ENCODE measurements at places on chromosomes 5 and 9.

- peak; percentile 13 for DNase-seq
Observed at GRCh38 chr5:96079075-96079474, 117.4 kb upstream of the ELL2 start.

DNA sequence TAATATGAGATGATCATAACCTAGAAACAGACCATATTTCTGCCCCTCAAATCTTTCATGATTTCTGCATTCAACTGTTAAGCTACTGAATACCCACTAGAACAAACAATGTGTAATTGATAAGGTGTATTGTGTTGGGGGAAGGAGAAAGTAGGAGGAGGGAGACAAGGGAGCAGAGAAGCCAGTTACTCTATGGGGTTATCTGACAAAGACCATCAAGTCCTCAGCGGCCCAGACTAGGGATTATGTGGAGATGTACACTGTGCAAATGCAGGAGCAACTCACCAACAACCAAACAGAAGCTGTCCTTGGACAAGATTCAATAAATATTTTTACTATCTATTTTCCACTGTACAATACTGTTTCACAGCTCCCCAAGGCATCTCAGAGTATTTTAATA is 2.7 kb downstream of the NRG2 start:
- no peak for DNase-seq

DNA sequence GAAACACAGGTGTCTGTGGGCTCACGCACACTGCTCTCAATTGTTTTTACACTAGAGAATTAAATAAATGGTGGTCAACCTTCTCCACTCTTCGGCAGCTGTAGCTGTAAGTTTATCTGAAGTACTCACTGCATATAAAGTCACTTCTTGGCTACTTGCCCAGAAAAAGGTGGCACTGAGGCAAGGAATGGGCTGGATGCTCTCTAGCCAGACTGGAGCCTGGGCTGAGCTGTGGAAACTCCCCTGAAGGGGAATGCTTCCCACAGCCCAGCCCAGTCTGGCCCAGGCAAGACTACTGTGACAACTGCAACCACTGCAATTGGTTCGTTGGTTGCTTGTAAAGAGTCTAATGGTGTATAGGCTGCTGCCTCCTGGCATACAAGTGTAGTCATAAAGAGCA is 4.5 kb downstream of the LEAP2 start:
- no peak for DNase-seq

DNA sequence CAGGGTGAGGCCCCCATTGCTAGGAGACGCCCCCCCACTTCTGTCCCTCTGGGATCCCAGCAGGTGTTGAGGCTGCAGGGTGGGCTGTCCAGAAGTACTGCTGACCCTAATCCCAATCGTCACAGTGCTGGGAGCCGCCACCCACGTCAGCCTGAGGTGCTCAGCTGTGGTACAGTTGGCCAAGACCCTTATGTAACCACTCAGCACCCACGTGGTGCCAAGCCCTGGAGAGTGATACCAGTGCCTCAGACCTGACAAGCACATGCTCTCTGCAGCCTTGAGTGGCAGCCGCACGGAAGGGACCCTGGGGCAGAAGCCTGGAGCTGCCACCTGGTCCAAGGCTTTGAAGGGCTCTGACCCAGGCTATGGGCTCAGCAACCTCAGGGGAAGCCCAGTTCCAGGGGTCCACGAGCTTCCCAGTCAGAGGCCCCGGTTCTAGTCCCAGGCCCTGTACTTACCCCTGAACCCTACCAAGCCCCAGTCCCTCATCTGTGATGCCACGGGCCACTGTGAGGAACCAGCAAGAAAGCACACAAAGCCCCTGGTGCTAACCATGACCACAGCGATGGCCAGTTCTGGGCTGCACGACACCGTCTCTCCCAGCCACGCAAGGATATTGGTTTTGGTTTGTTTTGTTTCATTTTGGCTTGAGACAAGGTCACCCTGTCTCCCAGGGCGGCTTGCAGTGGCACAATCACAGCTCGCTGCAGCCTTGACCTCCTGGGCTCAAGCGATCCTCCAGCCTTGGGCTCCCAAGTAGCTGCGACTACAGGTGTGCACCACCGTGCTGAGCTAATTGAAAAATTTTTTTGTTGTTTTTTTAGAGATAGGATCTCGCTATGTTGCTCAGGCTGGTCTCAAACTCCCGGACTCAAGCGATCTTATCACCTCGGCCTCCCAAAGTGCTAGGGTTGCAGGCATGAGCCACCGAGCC is 50.7 kb downstream of the DBH start:
- no peak for DNase-seq

DNA sequence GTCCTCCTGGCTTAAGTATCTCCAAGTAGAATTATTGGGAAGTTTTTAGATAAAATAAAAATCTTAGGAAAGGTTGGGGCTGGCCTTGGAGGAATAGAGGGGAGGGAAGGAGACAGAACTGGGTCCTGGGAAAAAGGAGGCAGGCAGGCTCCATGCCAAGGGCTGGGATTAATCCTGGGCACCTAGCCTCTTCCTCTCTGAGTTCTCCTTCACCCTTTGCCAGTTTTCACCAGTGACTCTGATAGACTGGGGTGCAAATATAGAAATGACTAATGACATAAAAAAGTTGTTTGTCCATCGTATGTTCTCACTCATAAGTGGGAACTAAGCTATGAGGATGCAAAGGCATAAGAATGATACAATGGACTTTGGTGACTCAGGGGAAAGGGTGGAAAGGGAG is 81.9 kb downstream of the RMI1 start:
- no peak for DNase-seq

GRCh38 chr9:134376386-134377142 is 50.3 kb downstream of the RXRA start:
- DNase-seq: no peak

- DNase-seq: no peak
Observed at GRCh38 chr5:92874790-92875189, 706.2 kb downstream of the NR2F1-AS1 start.

DNA sequence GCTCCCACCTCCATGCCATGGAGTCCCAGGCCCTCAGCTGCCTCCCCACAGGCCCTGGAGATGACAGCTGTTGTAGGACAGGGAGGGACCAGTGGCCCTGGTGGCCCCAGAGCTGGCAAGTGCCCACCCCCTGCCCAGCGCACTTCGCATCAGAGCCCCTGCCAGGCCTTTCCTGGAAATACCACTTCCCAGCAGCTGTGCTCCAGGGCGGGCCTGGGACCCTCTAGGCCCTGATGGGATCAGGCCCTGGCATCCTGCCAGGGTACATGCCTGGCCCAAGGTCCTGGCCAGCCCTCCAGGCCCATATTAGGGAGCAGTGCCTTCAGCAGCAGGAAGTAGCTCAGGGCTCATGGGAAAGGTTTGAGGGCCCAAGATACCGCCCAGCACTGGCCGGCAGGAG is 2.5 kb downstream of the KCNT1 start:
- no peak for DNase-seq

- DNase-seq: no peak
Observed at GRCh38 chr5:144582066-144582465, 411.4 kb downstream of the KCTD16 start.

GRCh38 chr5:3024554-3024953 is 273.1 kb upstream of the IRX2 start:
- no peak for DNase-seq

DNA sequence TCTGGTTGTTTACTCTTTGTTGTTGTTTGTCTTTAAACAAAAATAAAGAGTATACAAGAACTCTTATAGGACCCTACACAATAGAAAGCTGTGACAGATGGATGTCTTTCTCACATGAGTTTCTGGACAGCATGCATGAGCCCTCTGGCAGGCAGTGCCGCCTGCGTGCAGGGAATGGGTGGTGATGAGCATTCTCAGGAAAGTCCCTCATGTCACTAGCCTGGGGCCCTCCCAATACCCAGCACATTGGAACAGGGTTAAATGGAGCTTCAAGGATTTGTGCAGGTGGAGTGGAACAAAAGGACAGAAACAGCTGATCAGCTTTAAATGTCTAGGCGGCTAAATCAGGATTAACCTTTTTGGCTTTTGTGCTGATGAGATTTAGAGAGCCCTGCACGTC is 181.0 kb upstream of the CD180 start:
- no peak for DNase-seq

- no peak for DNase-seq
Observed at GRCh38 chr5:90119531-90119971, 290.0 kb downstream of the CETN3 start.

Measured in stimulated activated CD4-positive, alpha-beta T cell treated with anti-CD3 and anti-CD28 coated beads, Interleukin-4, amount 100 ng/mL, for 48 hours (primary cell).